HCT116 (cell line): ENCODE measurements at places on chromosomes 16 and 17. TPM values are rescaled to one million over a fixed set of nuclear protein-coding genes. Genes with fewer than 3 reads are reported as not detected.
A peak's percentile ranks its signal among the peaks of the same experiment; 100 is the strongest.

SALL1 gene
- total RNA-seq, result not detected

CDR2L gene
- 26.5 TPM for total RNA-seq

ATP6V0A1 gene
- 65.2 TPM for total RNA-seq

NUP93 gene
- total RNA-seq, result 144 TPM

DNA sequence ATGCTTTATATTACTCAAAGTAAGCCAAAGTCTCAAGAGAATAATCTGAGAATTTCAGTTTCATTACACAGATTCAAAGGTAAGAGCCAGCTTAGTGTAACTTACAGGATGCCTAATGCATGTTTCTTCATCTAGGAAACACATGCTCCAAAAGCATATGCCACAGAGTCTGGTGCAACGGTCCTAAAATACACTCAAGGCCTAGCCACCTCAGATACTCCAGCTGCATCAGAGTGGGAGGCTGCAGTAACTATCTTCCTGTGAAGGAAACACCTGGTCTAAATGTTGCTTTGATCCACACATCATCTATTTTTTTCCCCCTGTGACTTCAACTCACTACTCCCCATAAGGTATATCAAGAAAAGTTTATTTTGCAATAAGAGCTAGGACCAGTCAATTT lies 51.6 kb upstream of the CORO6 start:
- H3K4me1 ChIP-seq, result no peaks in the 10 kb centered on the region
- DNase-seq, result no peak
- H3K27ac ChIP-seq, result no peak overlapping the region
- H3K4me3 ChIP-seq, result no peak overlapping the region
- H3K27me3 ChIP-seq, result no peaks in the 10 kb centered on the region

DNA sequence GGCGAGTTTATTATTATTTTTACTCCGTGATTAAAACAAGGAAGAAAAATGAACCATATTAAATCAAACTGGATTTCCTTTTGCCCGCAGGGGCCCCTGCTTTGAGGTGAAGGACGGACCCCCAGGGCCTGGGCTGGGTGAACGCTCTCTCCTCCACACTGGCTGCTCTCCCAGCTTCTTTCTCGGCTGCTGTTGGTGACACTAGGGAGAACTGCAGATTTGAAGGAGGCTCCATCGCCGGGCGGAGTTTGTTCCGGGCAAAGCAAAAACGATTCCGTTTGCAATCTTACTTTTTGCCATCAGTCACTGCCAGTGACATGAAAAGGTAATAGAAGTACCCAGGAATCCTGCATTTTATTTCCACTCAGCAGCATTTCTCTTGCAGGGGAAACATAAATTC lies 221.6 kb upstream of the SDK2 start:
- no peaks in the 10 kb centered on the region for H3K36me3 ChIP-seq
- DNase-seq, result no peak
- no peak overlapping the region for H3K27ac ChIP-seq
- no peak overlapping the region for H3K4me3 ChIP-seq
- no peaks in the 10 kb centered on the region for H3K4me1 ChIP-seq

GRCh38 chr16:2158262-2158638 lies 2.7 kb downstream of the TRAF7 start:
- H3K27ac ChIP-seq, result peak overlapping the region; percentile 80; the same call in 1 of the 2 replicates
- peaks cover 44% of the 10 kb centered on the region for H3K4me1 ChIP-seq
- H3K36me3 ChIP-seq, result no peaks in the 10 kb centered on the region
- no peaks in the 10 kb centered on the region for H3K27me3 ChIP-seq

GRCh38 chr17:16973760-16974540 lies 2.0 kb upstream of the TNFRSF13B start:
- H3K27ac ChIP-seq, result no peak overlapping the region
- no peak for DNase-seq
- no peak overlapping the region for H3K4me3 ChIP-seq
- H3K4me1 ChIP-seq, result no peaks in the 10 kb centered on the region

DNA sequence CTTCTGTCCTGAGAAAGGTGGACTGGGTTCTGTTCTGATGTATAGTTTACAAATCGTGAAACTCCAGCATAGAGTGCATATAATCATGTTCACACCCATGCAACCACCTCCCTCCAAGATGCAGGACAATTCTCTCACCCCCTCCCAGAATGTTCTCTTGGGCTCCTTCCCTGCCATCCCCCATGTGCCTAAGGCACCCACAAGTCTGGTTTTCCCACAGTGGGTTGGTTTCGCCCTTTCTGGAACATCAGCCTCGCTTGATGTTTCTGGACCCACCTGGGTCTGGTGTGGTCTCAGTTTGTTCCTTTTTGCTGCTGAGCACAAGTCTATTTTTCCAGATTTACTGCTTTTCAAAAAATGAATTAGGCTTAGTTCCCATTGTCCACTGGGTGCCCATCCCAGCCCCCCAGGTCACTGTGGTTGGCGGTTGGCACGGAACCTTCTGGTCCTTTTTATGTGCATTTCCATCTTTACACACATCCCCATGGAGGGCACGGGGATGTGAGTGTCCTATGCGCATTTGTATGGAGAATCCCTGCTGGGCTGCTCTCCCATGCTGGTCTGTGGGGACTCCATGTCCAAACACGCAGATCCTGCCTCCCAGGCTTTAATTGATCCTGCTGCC lies 19.0 kb downstream of the MAP2K3 start:
- H3K4me1 ChIP-seq, result no peaks in the 10 kb centered on the region
- no peak overlapping the region for H3K27ac ChIP-seq
- H3K36me3 ChIP-seq, result peaks cover 44% of the 10 kb centered on the region
- no peaks in the 10 kb centered on the region for H3K27me3 ChIP-seq
- DNase-seq, result no peak
- H3K4me3 ChIP-seq, result no peak overlapping the region

- no peak overlapping the region for H3K27ac ChIP-seq
- peaks cover 31% of the 10 kb centered on the region for H3K27me3 ChIP-seq
- H3K4me3 ChIP-seq, result no peak overlapping the region
- no peak for DNase-seq
Observed at GRCh38 chr16:82033683-82034300, 1.3 kb upstream of the HSD17B2 start.

GRCh38 chr17:27624539-27624938 lies 6.4 kb upstream of the LGALS9 start:
- H3K4me1 ChIP-seq, result no peaks in the 10 kb centered on the region
- H3K27me3 ChIP-seq, result no peaks in the 10 kb centered on the region
- no peak overlapping the region for H3K27ac ChIP-seq

DNA sequence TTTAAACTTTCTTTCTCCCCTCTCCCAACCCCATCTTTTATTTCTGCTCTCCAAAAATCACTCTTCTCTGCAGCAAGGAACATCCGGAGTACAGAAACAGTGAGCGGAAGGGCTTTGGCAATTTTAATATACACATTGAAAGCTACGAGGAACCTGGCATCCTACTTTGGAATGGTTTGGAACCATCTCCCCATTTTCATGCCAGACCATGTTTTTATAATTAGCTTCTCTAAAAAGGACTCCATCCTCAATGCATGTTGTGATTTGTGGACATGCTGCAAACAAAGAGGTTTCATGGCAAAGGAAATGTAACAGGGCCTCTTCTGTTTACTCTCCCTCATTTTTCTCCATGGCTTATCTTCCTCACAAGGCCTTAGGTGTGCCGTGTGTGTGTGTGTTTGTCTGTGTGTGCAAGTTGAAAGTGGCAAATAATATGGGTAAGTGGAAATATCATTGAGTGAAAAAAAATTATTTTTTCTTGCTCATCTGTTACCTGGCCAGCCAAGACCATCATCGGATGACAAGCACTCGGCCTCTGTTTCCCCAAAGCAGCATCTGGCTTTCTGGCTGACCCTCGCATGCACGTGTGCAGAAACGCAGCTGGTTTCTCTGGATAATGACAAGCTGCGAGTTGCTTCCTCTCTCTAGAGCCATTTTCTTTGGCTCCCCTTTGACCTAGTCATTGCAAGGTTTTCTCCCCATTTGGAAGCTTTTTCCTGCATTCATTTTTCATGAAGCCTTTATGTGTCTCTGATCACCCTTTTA lies 585.0 kb downstream of the TMEM114 start:
- no peak for DNase-seq
- H3K4me1 ChIP-seq, result no peaks in the 10 kb centered on the region
- H3K4me3 ChIP-seq, result no peak overlapping the region
- H3K27ac ChIP-seq, result no peak overlapping the region
- H3K36me3 ChIP-seq, result no peaks in the 10 kb centered on the region
- H3K27me3 ChIP-seq, result no peaks in the 10 kb centered on the region

GRCh38 chr16:56101480-56101879 lies 89.8 kb upstream of the GNAO1 start:
- no peaks in the 10 kb centered on the region for H3K36me3 ChIP-seq
- no peak overlapping the region for H3K4me3 ChIP-seq
- H3K27me3 ChIP-seq, result peaks cover 33% of the 10 kb centered on the region
- DNase-seq, result no peak
- no peaks in the 10 kb centered on the region for H3K4me1 ChIP-seq

DNA sequence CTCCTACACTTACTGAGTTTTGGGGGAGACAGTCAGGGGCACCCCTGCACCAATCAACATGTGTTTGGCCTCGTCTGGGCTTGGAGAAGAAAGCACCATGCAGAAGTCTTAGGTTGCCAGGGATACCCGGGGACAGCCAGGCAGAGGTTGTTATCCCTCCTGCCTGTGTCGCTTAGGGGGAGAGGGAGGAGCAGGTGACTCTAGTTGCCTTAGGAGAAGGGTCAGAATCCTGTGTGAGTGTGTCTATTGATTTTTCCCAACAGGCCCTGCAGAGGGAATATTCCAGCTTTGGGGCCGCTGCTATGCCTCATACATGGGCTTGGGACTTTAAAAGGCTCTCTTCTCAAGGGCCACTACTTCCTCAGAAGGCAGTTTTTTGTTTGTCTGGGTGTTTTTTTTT lies 89.1 kb downstream of the RGS9 start:
- no peak for DNase-seq
- no peak overlapping the region for H3K4me3 ChIP-seq
- no peak overlapping the region for H3K27ac ChIP-seq
- peaks cover 35% of the 10 kb centered on the region for H3K4me1 ChIP-seq
- no peaks in the 10 kb centered on the region for H3K36me3 ChIP-seq

GRCh38 chr16:81928975-81929374 lies 82.3 kb downstream of the SDR42E1 start:
- no peaks in the 10 kb centered on the region for H3K36me3 ChIP-seq
- H3K4me1 ChIP-seq, result peaks cover 14% of the 10 kb centered on the region

- peak overlapping the region; percentile 70 for H3K27ac ChIP-seq
- H3K36me3 ChIP-seq, result peaks cover 15% of the 10 kb centered on the region
- no peaks in the 10 kb centered on the region for H3K27me3 ChIP-seq
- DNase-seq, result no peak
Observed at GRCh38 chr16:46620266-46621005, 743 bp downstream of the SHCBP1 start.
